ENCODE measurements at places on chromosomes 16 and 17.

- DNase-seq = no peak
Measured at GRCh38 chr17:3918372-3919122, 2.3 kb upstream of the P2RX1 start.

DNA sequence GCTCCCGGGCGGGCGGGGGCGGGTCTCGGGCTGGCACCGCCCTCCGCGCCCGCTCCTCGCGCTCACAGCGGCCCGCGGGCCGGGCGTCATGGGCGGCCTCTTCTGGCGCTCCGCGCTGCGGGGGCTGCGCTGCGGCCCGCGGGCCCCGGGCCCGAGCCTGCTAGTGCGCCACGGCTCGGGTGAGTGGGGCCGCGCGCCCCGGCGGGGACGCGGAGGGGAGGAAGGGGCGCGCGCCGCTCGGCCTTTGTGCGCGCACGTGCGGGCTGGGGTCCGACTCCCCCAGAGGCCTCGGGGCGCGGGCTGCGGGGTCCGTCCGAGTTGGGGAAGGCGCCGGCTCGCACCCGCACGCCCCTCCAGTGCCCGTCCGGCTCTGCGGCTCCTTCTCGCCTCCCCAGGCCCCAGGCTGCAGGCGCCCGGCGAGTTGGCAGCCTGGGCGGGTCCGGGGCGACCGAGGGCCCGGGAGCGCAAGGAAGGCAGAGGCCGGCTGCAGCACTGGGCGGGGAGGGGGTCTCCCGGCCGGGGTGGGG lies at the start of gene NME4:
TSS of gene NME4 (plus strand) at position 65 of the 527 bp plus-strand sequence. CDS start at position 89, 24 bp downstream.
- DNase-seq = no peak

DNA sequence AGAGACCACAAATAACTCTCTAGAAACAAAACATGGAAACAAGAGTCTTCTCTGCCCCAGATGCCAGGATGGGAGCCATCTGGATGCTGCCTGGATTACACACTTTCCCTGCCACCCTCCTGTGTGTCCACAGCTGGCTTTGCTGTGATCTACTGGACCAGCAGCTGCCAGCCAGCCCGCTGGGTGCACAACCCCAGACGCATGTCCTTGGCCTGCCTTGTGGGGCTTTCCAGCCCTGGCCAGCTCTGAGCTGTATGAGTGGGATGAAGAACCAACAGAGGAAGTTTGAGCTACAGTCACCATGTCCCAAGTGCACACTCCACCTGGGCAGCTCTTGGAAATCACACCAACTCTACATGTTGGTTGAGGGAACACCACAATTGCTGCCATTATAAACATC lies 57.0 kb upstream of the TNRC6C start:
- no peak for DNase-seq

- peak; percentile 29 for DNase-seq
Measured at GRCh38 chr16:65600629-65601028, 478.8 kb upstream of the CDH11 start.

GRCh38 chr17:47937941-47938340 lies 3.4 kb upstream of the PNPO start:
- no peak for DNase-seq

- no peak for DNase-seq
Measured at GRCh38 chr17:75759457-75759856, 5.5 kb downstream of the GALK1 start.

- peak; percentile 4 for DNase-seq
Measured at GRCh38 chr16:81695321-81696165, 83.5 kb upstream of the PLCG2 start.

DNA sequence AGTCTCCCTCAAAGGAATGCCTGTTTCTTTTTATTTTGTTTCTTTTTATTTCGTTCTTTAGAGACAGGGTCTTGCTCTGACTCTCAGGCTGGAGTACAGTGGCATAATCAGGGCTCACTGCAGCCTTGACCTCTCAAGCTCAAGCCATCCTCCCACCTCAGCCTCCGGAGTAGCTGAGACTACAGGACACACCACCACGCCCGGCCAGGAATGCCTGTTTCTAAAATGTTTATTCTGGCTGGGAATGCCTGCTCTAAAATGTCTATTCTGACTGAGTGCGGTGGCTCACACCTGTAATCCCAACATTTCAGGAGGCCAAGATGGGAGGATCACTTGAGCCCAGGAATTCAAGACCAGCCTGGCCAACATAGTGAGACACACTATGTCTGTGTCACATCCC lies 2.5 kb upstream of the MMP28 start:
- DNase-seq = no peak

GRCh38 chr16:12588510-12588909 lies 215.2 kb downstream of the CPPED1 start:
- DNase-seq = no peak

GRCh38 chr17:74235911-74236371 lies 22.6 kb downstream of the TTYH2 start:
- no peak for DNase-seq

DNA sequence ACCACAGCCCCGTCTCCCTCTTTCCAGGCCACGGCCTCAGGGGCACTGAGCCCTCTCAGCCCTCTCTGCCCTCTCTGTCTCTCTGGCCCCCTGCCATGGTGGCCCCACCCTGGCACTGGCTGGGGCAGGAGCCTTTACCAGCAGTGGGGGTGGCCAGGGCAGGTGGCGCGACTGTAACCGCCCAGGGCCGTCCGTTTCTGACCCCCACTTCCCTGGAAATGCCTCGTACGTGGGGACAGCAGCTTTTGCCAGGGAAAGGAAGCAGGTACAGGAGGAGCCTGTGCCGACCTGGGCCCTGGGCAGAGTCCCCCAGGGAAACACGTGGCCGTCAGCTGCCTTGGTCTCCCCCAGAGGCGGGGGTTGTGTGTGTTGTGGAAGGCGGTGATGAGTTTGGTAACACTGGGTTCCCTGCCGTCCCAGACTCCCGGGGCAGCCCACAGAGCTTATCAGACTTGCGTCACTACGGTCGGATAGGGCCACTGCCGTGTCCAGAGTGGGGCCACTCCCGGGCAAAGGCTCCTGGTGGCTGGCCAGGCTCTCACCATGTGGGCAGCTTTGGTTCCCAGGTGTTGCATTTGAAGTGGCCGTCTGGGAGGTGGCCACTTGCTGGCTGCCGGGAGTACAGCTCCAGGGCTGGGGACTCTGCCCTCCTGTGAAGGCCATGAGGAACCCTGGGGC lies 249.3 kb upstream of the CIBAR2 start:
- no peak for DNase-seq

- no peak for DNase-seq
Measured at GRCh38 chr17:66427134-66427533, 124.7 kb downstream of the PRKCA start.

DNA sequence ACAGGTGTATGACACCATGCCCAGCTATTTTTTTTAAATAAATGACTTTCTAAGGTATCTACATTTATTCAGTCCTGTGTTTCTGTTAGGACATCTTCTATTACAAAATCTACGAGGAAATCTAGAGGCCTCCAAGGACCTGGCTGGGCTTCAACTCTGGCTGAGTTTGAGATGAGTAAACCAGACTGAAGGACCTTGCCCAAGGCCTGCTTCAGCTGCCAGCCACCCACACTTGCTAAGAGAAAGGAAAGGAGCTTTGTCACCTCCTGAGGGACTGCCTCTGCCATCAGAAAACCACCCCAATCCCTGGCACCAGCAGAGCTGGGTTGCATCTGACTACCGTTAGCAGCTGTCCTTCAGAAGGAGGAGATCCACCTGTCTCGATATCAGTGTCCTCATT lies 1.3 kb upstream of the MYO1D start:
- DNase-seq = peak; percentile 32

DNA sequence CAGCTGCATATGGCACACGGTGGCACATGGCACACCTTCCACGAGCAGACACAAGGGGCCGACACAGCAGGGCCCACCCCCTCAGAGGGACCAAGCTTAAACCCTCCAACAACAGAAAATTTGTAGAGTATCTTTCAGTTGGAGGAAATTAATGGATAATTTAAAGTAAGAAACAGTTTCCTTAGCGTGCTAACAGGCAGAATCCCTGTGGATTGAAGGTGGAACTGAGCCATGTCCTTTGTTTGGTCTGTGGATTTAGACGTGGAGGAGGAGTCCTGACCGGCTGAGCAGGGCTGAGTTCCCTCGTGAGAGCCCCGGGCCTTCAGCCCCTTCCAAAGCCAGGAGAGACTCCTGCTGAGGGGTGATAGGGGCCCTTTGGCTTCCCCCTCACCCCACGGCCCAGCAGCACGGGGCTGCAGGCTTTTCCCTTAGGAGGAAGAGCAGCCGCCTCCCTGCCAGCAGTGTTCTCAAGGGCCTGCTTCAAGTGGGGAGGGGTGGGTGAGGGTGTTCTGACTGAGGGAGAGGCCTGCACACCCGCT lies 1.4 kb upstream of the CYB561 start:
- DNase-seq = no peak

DNA sequence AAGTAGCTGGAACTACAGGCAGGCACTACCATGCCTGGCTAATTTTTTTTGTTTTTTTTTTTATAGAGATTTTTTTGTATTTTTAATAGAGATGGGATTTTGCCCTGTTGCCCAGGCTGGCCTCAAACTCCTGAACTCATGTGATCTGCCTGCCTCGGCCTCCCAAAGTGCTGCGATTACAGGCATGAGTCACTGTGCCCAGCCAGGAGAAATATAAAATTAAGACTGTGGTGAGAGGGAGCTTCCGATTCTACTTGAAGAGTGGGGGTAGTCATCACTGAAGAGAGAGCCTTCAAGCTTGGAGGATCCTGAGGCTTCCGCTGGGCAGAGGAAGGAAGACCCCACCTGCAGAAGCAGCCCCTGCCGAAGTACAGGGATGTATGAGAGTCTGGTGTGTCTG lies 34.4 kb upstream of the RGS9 start:
- no peak for DNase-seq

GRCh38 chr17:76720211-76720610 lies 6.2 kb downstream of the JMJD6 start:
- no peak for DNase-seq

- no peak for DNase-seq
Measured at GRCh38 chr16:15450624-15451023, 16.2 kb downstream of the BMERB1 start.

- DNase-seq = no peak
Measured at GRCh38 chr16:16940351-16940750, 530.4 kb downstream of the XYLT1 start.

- DNase-seq = peak; percentile 13
Measured at GRCh38 chr17:58520843-58521430, 6.5 kb upstream of the MTMR4 start.

- no peak for DNase-seq
Measured at GRCh38 chr16:9260666-9261065, 169.2 kb downstream of the HAPSTR1 start.

- DNase-seq = no peak
Measured at GRCh38 chr17:76270127-76270592, 5.0 kb downstream of the UBALD2 start.

GRCh38 chr17:40361925-40362695 lies 2.4 kb downstream of the GJD3 start:
- DNase-seq = no peak

DNA sequence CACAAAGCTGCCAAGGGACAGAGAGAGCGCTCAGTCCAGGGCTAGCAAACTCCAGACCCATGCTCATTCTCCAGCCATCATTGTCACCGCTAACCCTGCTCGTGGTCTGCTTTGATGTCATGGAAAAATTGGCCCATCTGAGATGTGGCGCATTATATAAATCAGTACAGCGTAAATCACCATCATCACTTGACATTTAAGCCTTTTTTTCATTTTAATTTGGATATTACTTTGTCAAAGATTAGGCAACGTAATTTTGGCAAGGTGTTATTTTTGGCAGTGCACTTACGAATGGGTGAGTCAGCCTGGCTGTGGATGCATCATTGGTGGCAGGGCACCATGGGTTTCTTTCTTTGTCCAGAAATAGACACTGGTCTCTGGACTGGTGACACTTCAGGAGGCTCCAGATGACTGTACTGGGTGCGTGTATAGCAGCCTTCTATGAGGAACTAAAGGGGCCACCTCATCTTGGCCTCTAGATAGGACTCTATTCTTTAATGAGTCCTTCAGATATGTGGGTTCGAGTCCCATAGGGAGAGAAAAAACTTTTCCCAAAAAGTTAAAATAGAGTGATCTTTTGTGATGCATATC lies 166.3 kb downstream of the MSI2 start:
- DNase-seq = peak; percentile 57

GRCh38 chr17:48228720-48229119 lies 121.2 kb downstream of the SNX11 start:
- no peak for DNase-seq

GRCh38 chr17:56638591-56639051 lies 45.1 kb downstream of the NOG start:
- no peak for DNase-seq

GRCh38 chr17:61504697-61505096 lies 52.5 kb downstream of the TBX4 start:
- peak; percentile 96 for DNase-seq

GRCh38 chr17:57968456-57968855 lies 13.2 kb upstream of the CUEDC1 start:
- no peak for DNase-seq

- no peak for DNase-seq
Measured at GRCh38 chr17:48840441-48840840, 9.6 kb downstream of the CALCOCO2 start.

DNA sequence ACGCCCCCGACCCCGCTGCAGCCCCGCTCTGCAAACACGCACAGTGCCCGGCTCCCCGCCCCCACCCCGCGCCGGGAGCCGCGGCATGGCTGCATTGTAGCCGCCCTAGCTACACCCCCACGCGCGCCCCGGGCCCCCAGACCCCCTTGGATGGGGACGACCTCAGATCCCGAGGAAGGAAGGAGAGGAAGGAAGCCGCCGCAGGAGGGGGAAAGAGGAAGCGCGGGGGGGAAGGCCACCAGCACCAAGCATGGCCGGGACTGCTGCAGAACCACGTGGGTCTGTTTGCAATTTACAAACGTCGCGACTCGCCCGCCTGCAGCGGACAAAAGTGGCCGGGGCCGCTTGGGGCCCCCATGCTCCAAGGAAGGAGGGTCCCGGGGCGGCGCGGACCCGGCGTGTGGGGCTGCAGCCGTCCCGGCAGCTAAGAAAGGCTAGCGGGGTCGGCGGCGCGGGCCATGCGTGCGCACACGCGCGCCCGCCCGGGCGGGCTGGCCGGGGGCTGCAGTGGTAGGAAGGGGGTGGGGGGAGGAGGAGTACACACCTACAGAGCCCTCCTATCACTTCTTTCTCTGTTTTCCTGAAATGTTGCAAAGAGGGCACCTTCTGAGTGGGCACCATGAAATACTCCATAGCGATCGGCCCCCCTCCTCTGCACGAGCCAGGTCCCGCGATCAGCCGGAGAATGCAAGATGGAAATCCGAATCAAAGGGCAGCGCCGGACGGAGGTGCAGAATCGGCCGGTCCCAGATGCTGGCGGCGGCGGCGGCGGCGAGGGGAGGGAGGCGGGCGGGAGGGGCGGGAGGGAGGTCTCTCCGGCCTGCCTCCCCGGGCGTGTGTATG lies 488 bp downstream of the TFAP4 start:
- no peak for DNase-seq

- DNase-seq = peak; percentile 24
Measured at GRCh38 chr17:79874329-79874981, 35.2 kb upstream of the CBX4 start.

DNA sequence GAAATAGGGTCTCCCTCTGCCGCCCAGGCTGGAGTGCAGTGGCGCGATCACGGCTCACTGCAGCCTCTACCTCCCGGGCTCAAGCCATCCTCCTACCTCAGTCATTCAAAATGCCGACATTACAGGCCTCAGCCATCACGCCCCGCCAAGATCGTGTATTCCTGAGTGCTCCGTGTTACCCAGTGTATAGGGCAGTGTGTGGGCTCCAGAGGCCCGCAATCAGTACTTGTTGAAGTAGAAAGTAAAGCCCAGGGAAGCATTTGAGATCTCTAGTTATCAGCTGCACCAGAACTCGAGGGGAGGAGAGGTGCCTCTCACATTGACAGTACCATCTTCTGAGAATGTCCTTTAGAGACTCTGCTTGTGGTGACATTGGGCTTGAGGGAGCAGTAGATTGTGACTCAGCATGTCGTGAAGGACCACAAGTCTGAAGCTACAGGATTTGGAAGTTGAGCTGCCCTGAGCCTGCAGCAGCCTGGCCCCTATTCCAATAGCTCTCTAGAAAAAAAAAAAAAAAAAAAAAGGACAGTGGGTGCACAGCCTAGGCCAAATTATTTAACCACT lies 1.1 kb upstream of the PRPSAP1 start:
- no peak for DNase-seq

Measured in IMR-90 (cell line).